ENCODE measurements at places on chromosomes 5 and 9.

GRCh38 chr5:40410231-40410861 is 269.4 kb upstream of the PTGER4 start:
- DNase-seq, result no peak

DNA sequence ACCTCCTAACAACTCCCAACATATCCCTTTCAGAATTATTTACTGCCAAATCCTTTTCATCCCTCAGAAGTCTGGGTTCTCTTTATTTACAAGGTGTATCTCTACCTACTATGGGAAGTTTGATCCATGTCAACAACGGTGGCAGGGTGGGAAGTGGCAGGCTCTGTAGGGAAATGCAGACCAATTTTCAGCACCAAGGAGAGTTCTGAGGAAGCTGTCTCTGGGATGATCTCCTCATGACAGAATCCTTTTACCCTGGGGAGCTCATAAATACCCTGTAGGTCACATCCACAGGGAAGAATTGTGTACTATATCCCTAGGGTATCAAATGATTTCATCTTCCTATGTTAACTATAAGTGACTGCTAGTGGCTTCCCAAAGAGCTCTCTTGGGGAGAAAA is 107.8 kb upstream of the NEK6 start:
- no peak for DNase-seq

DNA sequence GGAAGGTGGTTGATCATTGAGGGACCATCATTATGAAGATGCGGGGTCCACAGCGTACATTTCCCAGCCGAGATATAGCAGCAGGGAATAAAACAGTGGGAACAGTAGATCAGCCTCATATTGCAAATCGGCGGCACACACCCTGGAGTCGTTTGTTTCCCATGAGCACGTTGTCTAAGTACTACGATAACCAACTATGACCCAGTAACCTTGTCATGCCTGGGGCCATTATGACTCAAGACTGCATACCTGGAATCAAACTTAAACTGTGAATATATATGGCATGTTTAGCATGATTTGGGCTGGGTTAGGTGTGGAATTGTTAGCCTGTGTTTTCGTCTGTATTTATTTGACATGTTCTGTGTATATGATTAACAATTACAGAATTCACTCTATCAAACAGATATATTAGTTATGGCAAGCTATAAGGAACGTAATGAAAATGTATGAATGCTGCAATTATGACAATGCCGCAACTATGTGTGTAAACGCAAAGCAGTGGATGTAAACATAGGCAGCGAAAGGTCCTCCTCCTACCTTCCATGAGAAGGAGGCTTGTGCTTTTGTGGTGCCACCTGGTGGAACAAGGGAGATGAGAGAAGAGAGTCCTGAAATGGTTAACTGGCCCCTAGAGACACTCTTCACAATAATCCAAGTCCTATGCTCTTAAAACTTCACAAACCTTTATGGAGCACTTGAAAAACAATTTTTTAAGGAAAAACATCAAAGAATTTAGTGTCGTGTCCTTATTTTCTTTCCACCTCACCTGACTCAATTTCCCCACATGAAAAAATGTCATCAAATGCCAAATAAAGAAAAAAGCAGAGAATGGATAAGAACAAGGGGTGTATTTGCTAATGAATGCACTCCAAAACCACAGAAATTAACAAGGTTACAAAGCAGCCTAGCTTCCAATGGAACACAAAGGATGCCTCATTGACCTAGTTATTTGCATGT is 47.1 kb downstream of the SEMA5A start:
- DNase-seq, result no peak

GRCh38 chr9:4670591-4670990 is 4.3 kb upstream of the SPATA6L start:
- no peak for DNase-seq

- DNase-seq, result no peak
These were observed 23.2 kb upstream of the CARNMT1 start for GRCh38 chr9:75051285-75051684.

DNA sequence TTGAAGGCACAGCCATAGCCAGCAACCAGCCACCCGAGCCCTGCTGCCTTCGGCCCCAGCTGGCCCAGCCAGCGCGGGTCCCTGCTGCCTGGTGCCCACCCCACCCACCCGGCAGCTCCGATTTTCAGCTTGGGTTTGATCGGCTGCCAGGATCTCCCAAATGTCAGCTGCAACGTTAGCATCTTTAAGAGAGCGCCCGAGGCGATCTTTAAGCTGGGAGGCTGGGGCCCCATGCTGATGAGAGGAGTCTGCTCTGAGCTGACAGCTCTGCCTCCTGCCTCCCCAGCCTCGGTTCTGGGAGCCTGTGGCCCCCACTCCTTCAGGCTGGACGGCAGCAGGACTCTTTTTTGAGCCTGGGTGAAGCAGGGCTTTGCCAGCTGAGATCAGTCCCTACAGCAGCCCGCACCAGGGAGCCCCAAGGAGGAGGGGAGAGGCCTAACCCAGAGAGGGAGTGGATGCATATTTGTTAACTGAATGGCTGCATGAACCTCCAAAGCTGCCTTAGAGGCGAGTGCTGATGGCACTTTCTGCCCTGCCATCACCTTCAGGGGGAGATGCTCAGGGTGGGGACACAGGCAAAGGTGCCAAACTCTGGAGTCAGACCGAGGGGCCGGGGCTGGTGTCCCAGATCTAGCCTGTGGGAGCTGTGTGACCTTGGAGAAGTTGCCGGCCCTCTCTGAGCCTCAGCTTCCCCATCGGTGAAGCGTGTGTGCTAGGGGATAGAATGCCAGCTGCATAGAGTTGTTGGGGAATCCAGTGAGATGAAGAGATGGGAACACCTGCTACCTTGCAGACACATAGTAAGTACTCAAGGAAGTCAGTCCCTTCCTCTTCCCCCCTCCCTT is 165.5 kb downstream of the C9orf50 start:
- DNase-seq, result no peak

DNA sequence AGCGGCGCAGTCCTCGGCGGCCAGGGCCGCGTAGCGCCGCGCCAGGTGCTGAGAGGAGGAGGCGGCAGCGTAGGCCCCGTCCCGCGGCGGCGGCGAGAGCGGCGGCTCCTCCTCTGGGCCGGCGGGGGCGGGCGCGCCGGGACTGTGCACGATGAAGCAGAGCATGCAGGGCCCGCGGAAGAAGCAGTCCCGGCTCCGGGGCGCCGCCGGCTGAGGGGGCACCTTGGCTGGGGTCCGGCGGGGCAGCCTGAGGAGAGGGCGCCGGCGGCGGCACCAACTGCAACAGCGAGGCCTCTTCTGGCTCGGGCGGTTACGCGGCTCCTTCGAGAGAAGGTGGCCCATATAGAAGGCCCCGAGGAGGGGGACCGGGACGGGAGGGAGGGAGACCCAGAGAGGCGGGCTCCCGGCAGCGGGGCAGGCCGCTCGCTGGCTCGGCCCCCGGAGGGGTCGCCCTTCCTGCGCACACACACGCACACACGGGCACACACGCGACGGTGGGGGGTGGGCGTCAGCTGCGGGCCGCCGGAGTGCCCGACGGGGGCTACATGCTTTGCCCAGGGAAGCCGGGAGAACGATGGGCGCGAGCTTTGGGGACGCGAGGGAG is 446 bp downstream of the FBXL17 start:
- peak; percentile 14 for DNase-seq

GRCh38 chr9:128375865-128376264 is 4.7 kb downstream of the URM1 start:
- DNase-seq, result no peak

- DNase-seq, result no peak
These were observed 188.6 kb downstream of the ADGRV1 start for GRCh38 chr5:90747175-90747574.

DNA sequence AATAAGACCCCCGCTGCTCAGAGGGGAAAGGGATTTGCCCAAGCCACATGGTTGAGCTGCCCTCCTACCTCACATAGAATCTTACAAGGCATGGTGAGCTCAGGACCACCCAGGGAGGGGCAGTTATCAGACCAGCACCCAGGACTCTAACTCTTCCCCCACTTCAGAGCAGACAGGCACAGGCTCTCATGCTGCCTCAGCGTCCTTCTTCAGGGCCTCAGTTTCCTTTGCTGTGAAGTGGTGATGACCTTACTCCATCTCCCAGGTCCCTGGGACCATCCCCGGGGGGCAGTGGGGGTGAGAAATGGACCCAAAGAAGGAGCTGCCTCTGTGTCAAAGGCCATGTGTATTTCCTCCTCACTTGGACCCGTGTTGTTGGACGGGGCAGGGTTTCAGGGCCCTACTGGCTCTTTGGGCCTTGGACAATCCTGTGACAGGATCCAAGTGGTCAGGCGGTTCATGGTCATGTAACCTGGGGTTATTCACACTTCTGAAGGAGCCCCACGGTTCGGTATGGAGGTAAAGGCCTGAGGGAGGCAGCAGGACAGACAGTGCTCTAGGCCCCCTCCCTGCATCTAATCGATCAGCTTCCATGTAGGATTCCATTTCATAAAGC is 31.7 kb upstream of the CSF1R start:
- DNase-seq, result no peak

- DNase-seq, result no peak
These were observed 199.3 kb upstream of the SEMA6A start for GRCh38 chr5:116773926-116774325.

DNA sequence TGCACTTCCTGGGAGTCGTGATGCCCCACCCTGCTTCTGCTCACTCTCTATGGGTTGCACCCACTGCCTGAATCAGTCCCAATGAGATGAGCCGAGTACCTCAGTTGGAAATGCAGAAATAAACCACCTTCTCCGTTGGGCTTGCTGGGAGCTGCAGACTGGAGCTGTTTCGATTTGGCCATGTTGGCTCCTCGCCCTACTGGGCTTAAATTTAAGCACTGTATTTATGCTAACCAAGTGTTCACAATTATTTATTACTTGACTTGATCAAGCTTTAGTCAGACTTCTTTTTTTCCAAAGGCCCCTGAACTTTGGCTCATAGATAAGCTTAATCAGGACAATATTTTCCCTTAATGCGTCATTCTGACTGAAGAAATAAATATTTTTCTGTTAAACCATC is 1072.4 kb upstream of the CDH9 start:
- no peak for DNase-seq

DNA sequence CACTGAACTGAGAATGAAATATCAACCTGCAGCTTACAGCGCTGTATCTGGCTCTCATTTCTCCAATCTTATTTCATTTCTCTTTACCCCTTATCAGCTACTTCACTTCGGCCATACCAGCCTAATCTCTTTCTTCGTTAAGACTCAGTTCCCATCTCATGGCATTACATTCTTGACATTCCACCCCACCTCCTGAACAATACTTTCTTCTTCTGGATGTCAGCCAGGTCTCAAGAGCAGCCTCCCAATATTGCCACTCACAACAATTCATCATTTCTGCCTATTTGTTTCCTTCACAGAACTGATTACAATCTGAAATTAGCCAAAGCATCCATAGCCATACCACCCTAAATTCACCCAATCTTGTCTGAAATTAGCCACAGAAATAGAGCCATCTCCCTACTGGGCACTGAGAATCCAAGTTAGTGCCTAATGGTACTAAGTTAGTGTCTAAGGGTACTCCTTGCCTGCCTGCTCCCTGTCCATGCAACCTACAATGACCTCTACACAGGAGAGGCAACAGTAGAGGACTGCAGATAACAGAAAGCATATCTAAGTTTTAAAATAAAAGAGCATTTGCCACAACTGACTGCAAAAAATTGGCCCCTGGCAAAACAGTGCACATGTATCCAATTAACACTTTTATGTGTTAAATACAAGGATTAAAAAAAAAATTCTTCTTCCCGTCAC is 35.2 kb downstream of the SETX start:
- DNase-seq, result no peak

DNA sequence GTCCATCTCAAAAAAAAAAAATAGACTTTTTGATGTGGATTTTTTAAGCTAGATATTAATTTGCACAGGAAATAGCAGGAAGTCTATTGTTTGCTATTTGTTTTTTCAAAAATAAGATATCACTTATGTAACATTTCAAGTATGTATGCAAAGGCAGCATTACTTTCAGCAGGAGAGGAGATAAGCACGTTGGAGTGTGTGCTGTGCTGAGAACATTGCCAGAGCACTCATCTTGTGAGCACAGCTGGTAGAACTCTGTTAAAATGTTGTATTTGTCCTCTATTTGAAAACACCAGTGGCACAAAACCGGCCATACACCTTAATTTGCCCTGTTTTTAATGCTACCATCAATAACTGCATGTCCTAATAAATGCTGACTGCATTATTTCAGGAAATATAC is 1061.9 kb upstream of the CDH18 start:
- DNase-seq, result no peak

- DNase-seq, result peak; percentile 28
These were observed 683 bp downstream of the CLPTM1L start for GRCh38 chr5:1343931-1344901.

DNA sequence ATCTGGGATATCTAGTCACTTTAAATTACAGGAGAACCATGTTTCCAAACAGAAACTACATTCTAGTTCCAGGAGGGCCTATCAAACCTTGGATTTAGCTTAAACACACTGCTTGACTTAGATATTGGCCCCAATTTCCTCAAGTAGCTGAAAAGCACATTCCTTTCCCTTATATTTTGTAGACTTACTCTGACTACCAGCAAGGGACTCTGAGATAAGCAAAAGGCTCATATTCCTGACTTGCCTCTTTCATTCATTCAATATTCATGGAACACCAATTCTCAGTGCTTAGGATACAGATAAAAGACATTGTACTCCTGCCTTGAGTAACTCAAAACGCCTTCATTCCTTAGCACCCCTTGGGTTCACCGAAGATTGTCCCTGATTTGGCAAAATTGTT is 11.8 kb downstream of the NR6A1 start:
- DNase-seq, result no peak

DNA sequence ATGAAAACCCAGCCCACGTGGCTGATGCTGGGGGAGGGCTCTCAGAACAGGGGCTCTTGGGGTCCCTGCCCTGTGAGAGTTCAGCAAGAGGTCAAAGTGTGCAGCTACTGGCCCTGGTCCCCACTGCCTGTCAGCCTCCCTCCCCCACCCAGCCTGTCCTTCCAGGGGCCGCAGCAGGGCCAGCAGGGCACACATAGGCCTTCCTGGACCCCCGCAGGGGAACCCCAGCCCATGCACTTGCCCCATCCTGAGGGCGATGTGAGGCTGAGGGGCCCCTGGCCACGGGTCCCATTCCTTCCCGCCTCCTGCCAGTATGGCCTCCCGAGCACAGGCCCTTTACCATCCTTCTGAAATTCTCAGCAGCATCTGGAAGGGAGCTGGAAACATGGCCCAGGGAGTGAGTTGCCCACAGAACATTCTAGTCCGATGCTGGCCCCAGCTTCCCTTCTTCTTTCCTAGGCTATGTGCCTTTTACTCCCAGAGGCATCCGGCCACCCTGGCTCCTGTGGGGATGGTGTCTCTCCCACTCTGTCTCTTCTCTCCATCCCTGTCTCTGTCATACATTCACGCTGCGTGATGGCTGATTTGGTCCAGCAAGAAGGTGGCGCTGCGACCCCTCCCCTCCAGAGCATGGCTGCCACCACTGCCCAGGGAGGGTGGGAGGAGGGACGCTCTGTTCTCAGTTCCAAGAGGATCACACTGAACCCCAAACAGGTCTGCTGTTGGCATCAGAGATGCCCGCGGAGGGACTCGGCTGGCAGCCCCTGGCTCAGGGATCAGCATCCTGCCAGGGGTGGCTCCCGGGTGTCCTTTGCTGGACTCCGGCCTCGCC is 19.6 kb downstream of the MRPL36 start:
- DNase-seq, result no peak

Measured in NCI-H1105 treated with DMSO at 0.1 percent for 48 hours (cell line).